ENCODE measurements at places on chromosomes 1 and 21.

- no peak for DNase-seq
Observed at GRCh38 chr21:32599526-32599925, 12.7 kb downstream of the CFAP298 start.

DNA sequence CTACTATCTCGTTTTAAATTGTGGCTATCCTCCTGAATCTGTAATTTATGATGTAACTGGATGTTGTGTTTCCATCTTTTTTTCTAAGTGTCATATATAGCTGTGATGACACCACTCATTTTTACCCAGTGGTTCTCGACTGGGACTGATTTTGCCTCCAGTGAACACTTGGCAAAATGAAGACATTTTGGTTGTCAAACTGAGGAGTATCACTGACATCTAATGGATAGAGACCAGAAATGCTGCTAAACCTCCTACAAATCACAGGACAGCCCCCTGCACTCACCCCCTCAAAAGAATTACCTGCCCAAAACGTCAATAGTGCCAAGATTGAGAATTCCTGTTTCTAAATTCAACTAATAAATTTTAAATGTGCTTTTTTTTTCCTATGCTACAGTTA, 1.9 kb downstream of the TRMT13 start:
- DNase-seq = no peak

DNA sequence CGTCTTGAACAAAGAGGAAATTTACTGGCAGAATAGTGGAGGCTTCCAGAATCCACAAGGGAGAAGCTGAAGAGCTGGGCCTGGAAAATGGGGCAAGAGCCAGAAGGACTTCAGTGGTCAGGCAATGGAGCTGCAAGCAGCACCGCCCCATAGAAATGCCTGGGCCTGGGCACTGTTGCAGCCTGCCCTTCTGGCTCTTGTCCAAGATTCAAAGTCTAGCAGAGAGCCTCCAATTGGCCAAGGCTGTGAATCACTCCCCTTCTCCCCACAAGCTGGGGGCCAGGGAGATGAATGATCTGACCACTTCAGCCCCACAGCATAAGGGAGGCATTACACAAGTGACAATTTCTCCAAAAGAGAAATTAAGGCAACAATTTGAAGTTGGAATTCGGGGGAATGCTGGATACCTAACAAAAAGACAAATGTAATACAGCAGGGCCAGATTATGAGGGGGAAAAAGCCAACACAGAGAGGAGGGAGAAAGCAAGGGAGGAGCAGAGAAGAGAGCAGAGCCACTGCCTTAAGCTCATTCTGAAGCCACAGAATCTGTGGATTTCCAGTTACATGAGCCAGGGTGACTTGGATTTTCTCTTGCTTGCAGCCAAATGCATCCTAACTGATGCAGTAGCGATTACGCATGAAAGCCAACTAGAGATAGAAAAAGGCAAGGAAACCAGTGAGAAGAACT, 80.3 kb downstream of the LRIG2 start:
- no peak for DNase-seq

GRCh38 chr1:66444438-66445265, 89.3 kb upstream of the SGIP1 start:
- DNase-seq = no peak

DNA sequence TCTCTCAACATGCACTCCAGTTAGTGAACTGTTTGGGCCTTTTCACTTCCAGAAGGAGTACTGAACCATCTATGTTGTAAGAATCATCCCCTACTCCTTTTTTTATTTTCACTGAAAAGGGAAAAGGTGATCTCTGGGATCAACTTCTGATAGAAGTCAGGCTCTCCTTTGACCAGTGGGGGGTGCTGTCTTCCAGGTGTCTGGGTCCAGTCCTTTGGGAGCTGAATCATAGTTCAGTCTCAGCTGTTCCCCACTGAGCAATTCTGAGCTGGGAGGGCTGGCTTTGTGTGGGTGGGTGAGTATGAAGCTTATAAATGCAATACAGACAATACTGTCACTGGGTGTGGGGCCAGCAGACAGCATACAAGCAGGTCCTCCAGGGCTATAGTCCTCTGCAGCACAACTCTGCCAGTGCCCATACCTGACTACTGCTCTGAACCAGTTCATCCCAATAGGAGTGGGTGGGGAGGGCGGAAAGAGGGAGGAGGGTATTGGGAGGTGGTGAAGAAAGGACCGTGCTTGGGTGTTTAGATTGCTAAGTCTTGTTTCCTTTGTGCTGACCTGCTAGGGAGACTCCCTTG, 12.5 kb upstream of the SARS1 start:
- DNase-seq = peak; percentile 43

GRCh38 chr21:25750085-25750484, 15.3 kb downstream of the GABPA start:
- no peak for DNase-seq

Measured in stimulated activated CD4-positive, alpha-beta T cell treated with anti-CD3 and anti-CD28 coated beads, Interleukin-1b, Interleukin-23, amount 100 ng/mL, for 1 hour (primary cell).